ENCODE measurements at places on chromosomes 3 and 15.

DNA sequence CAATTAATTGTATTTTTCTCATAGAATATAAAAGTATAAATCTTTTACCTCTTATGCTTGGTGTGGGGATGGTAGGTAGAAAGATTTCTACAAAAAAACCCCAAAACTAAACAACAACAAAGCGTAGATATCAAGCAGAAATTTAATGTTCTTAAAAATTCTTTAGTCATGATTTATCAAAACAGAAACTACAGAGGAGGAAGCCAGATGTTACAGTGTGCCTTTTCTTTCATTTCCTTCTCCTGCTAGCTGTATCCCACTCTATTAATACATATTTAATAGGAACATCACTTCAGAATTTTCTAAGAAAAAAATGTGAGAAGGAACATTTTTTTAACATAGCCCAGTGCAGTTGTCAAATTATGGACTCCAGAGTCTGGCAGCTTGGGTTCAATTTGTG, 420.6 kb downstream of the TUSC7 start:
- DNase-seq, result no peak

DNA sequence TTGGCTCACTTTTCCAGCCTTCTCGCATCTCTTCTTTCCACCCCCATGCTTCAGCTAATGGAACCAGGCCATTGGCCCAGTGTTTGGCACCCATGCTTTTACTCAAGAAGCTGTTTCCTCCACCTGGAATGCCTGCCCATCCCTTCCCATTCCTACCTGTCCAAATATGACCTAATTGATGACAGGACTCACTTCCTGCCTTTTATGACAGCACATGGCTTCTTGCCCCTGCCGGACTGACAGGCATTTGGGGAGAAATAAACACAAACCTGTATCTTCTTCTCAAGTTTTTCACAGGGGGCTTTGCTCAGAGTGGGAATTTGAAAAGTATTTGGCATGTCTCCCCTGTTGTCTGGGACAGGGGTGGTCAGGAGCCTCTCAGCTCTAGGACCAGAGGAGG, 120.1 kb downstream of the ABHD5 start:
- DNase-seq, result no peak

GRCh38 chr15:57654153-57654852, 52.2 kb upstream of the POLR2M start:
- DNase-seq, result peak; percentile 68

DNA sequence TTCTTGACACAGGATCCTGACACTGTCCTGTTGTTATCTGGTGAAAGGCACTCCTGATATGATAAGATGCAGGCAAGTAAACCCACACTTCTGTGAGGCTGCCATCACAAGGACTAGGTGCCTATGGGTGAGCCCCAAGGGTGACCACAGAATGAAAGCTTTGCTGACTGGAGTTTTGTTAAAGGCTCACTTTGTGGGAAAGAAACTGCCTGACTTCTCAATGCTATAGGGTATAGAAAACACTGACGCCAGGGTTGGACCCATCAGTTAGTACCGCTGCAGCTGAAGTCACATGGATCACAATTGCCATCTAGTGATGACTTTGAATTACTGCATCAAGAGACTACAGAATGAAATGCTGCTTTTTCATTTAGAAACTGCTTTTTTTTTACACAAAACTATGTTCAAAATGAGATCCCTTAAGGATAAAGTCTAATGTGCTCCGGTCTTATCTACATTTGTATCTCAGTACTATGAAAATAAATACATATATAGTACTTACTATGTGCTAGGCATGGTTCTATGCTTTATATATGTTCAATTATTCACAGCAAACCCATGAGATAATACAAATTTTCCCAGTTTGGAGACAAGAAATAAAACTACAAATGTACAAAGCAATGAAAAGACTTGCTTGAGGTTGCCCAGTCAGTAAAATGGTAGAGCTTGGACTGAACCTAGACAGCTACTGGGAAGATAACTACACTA, 64.2 kb upstream of the CMSS1 start:
- peak; percentile 65 for DNase-seq

GRCh38 chr15:57282686-57283085, 93.6 kb upstream of the CGNL1 start:
- DNase-seq, result no peak

DNA sequence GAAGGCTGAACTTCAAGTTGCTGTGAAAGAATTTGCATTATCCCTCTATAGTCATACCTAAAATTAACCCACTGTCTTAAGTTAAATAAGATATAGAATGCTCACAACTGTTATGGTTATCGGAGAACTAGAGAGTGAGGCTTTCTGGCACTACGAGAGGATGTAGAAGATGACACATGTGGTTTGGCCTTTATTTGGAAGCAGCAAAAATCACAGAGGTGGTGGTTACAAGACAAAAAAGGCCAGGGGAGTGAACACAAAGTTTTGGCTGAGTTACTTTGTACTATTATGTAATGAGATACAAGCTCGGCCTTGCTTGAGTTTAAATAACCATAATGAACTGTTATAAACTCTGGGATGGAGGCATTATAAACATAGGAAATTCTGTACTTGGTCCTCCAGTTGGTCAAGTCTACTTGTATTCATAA, 78.3 kb upstream of the ICE2 start:
- DNase-seq, result no peak

GRCh38 chr3:117367861-117368260, 658.3 kb downstream of the TUSC7 start:
- DNase-seq, result no peak

GRCh38 chr3:123072564-123072963, 5.7 kb downstream of the PDIA5 start:
- no peak for DNase-seq

GRCh38 chr3:26699553-26699952, 77.0 kb downstream of the LRRC3B start:
- no peak for DNase-seq

DNA sequence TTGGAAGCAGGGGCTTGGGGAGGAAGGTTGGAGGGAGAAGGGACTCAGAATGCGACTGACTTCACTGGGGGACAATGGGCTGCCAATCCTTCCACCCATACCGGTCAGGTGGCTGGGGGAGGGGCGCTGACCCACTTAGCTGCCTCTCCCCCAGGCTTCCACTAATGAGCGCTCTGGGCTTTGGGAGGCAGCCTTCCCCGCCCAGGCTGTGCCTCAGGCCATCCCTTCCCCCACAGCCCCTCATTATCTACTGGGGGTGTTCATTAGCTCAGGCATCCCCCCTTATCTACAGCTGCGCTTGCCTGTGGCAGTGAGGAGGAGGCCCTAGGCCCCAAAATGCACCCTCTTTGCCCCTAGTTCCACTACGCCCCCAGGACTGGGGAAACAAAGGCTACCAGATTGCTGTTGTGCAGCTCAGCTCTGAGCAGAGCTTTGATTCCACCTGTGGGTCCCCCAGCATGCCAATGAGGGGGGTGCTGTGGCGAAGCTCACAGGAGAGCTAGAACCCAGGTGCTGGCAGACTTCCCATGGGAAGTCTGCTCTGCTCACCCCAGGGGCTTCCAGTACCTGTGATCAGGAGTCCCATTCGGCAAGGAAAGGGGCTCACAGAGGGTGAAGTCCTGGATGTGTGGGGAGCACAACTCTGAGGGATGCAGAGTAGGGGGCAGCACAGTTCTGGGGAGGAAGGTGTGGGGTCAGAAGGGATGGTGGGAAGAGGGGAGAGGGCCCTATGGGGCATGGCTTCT, 29.4 kb upstream of the SEMA3F start:
- no peak for DNase-seq

DNA sequence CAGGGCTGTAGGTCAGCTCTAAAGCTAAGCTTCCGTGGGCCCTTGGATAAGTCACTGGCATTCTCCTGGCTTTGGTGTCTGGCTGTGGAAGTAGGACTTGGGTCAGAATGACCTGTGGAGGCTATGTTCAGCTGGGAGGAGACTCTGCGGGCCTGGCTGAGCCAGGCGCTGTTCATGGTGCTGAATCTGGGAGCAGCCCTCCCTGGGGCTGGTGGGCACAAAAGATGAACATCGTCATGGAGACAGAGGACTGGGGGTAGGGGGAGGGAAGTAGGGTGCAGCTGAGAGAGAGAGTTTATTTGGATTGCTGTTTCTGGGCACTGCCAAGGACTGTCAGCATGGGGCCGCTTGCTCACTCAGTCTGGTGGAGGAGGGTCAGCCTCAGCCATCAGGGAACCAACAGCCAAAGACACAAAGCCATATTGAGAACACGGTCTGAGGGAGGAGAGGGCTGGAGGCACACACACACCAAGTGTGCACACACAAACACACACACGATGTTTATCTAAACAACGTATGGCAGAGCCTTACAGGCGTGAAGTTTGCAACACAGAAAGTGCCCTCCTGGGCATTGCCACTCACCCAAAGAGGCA, 120.7 kb upstream of the LINGO1 start:
- no peak for DNase-seq

DNA sequence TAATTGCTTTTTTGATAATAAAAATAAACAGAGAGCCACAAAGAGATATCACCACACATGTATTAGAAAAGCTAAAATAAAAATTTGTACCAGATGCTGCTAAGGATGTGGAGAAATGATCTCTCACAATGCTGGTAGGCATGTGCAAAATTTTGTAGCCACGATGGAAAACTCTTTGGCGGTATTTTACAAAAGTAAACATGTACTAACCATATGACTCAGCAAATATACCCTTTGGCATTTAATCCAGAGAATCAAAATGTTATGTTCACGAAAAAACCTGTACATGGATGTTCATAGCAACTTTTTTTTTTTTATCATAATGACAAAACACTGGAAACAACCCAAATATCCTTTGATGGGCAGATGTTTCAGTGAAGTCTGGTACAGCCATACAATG, 261.2 kb downstream of the LPP start:
- no peak for DNase-seq

DNA sequence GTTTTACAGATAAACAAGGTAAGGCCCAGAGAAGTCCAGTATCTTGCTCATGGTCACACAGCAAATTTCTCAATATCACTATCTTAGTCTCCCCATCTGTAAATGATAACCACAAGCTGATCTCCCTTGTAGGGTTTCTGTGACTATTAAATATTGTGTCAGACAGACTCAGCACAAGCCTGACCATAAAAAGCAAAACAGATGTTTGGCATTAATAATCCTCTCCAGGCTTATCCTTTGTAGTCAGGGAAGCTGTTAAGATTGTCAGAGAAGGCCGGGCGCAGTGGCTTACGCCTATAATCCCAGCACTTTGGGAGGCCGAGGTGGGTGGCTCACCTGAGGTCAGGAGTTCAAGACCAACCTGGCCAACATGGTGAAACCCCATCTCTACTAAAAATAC, 173.2 kb upstream of the PRICKLE2 start:
- DNase-seq, result peak; percentile 81

DNA sequence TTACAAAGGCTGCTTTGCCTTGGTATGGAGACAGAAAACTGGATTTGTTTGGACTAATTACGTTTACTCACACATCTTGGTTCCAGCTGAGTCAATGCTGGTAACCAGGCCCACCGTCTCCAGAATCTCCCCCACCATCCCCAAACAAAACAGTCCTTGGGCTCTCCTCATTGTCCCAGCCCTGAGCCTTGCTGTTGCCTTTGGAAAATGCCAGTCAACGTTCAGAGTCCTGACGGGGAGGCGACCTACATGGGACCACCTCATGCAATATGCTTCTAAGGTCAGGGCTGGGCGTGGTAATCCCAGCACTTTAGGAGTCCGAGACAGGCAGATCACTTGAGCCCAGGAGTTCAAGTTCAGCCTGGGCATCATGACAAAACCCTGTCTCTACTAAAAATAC, 85.2 kb upstream of the IQSEC1 start:
- DNase-seq, result no peak

- DNase-seq, result no peak
Measured at GRCh38 chr3:4464576-4464975, 2.5 kb downstream of the SUMF1 start.

GRCh38 chr3:125011941-125012340, 43.9 kb downstream of the HEG1 start:
- no peak for DNase-seq

DNA sequence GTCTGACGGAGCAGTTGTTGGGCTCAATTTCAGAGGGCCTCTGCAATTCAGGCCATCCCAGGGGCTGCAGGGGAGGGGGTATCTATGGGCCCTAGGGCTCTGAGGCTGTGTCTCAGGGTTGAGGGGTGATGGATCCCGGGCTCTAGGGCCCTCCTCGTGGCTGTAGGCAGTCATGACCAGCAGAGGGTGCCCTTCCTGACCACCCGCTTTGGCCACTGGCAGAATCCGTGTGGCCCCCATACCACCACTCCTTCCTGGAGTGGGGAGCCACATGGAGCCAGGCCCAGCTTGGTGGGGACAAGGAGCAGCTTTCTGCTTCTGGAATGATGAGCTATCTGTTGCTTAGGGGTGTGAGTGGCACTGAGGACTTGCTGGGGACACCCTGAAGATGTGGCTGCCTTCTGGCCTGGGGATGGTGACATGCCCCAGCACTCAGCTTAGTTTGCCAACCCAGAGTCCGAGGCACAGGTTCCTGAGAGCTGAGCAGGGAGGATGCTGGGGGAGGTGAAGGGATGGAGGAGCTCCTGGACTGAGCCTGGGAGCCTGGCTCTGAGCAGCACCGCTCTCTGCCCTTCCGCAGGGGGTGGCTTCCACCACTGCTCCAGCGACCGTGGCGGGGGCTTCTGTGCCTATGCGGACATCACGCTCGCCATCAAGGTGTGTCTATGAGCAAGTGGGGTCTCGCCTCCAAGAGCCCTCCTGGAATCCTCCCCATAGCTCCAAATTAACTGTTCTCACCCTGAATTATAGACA, 20.2 kb downstream of the HDAC11 start:
- no peak for DNase-seq

DNA sequence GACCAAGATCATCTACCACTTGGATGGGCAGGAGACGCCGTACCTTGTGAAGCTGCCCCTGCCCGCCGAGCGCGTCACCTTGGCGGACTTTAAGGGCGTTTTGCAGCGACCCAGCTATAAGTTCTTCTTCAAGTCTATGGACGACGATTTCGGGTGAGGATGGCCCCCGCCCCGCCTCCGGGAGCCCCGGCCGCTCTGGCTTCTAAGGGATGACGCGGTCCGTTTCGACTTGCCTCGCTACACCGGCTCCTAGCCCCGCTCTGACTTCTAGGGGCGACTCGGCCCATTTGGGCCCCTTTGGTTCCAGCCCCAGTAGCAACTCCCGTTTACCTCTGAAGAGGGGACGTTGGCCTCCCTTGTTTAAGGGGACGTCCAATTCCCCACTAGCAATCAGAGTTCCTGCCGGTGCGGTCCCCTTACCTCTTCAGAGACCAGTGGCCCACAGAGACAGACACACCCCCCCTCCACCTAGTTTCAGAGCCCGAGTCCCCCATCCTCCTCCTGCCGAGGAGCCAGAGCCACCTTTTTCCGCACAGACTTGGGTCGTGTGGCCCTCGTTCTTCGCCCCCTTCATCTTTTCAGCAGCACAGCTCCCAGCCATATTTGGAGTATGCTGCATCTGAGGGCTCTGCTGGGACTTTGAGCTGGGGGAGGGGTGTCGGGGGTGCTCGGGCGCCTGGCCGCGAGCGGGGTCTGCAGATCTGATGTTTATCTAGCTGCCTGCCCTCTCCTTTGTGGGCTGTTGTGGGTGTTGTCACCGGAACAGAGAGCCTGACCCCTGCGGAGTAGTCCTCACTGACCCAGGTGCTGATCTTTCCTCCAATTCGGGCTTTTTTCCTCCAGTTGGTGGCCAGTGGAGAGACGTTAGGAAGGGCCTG, 706 bp downstream of the DVL3 start:
- no peak for DNase-seq

GRCh38 chr15:23397779-23398178, 43.2 kb downstream of the GOLGA8S start:
- no peak for DNase-seq

Data from fibroblast of skin of left biceps (primary cell).